ENCODE measurements at places on chromosomes 7 and 10.

DNA sequence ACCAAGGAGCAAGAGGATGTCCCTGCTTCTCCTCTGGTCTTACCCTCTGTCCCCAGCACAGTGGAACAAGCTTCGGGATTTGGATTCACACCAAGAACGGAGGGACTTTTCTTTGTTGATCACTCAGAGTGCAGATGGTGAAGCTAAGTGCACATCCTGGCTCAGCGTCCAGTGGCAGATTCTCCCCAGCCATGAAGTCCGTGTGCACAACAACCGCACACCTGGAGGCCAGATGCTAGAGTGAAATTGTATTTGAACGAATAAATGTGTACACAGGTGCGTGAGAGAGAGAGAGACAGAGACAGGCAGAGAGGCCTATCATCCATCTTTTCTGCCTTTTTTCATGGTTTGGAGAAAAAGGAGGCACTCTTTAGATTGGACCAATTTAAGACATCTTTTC lies 31.5 kb downstream of the ASB13 start:
- peaks cover 3% of the 10 kb centered on the region for H3K36me3 ChIP-seq
- DNase-seq: no peak
- H3K4me1 ChIP-seq: no peaks in the 10 kb centered on the region
- no peak overlapping the region for H3K4me3 ChIP-seq
- H3K27ac ChIP-seq: no peak overlapping the region
- H3K27me3 ChIP-seq: no peaks in the 10 kb centered on the region

DNA sequence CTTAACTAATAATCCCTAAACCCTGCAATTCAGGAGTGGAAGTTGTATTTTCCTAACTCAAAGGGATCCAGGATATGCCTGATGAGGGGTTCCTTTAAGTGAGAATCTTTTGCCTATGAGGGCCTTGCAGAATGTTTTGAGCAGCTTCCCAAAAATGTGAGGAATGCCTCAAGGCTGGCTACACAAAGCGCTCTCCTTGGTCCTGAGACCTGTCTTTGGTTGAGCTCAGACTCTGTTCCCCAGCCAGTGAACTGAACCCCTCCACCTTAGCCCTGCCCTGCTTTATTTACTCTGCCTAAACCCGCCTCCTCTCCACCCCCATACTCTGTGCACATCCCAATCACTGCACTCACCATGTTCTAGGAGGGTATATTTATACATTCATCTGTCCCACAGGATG lies 108.6 kb downstream of the NRCAM start:
- no peak overlapping the region for H3K4me3 ChIP-seq
- H3K36me3 ChIP-seq: no peaks in the 10 kb centered on the region
- H3K27me3 ChIP-seq: no peaks in the 10 kb centered on the region
- DNase-seq: no peak
- H3K27ac ChIP-seq: no peak overlapping the region

- no peaks in the 10 kb centered on the region for H3K27me3 ChIP-seq
- H3K4me3 ChIP-seq: no peak overlapping the region
- no peaks in the 10 kb centered on the region for H3K4me1 ChIP-seq
- DNase-seq: no peak
Observed at GRCh38 chr7:37047260-37047659, 323.0 kb upstream of the AOAH start.

DNA sequence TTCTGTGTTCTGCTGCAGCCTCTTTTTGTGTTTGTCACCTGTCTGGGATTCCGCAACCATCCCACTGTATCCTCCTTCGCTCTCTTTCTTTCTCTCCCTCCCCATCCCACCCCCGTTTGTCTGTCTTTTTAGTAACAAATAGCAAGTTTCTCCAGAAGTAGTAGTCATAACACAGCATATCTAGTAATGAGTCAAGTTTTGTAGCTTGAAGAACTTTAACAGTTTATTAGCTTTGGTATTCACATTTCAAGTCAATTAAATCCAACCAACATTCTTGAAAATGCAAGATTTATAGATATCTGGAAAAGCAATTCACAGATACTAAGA lies 154.1 kb upstream of the MTPN start:
- no peak overlapping the region for H3K27ac ChIP-seq
- no peaks in the 10 kb centered on the region for H3K4me1 ChIP-seq
- no peak overlapping the region for H3K4me3 ChIP-seq
- DNase-seq: no peak
- no peaks in the 10 kb centered on the region for H3K36me3 ChIP-seq
- no peaks in the 10 kb centered on the region for H3K27me3 ChIP-seq

- peaks cover 40% of the 10 kb centered on the region for H3K27me3 ChIP-seq
- peaks cover 22% of the 10 kb centered on the region for H3K4me1 ChIP-seq
- no peak overlapping the region for H3K27ac ChIP-seq
- H3K4me3 ChIP-seq: no peak overlapping the region
- no peak for DNase-seq
Observed at GRCh38 chr10:92697663-92698511, 8.1 kb downstream of the HHEX start.

GRCh38 chr7:150356265-150356897 lies 12.2 kb upstream of the REPIN1 start:
- H3K27me3 ChIP-seq: no peaks in the 10 kb centered on the region
- no peaks in the 10 kb centered on the region for H3K36me3 ChIP-seq
- H3K4me1 ChIP-seq: peaks cover 22% of the 10 kb centered on the region
- H3K4me3 ChIP-seq: no peak overlapping the region
- H3K27ac ChIP-seq: peak overlapping the region; percentile 71
- DNase-seq: no peak

DNA sequence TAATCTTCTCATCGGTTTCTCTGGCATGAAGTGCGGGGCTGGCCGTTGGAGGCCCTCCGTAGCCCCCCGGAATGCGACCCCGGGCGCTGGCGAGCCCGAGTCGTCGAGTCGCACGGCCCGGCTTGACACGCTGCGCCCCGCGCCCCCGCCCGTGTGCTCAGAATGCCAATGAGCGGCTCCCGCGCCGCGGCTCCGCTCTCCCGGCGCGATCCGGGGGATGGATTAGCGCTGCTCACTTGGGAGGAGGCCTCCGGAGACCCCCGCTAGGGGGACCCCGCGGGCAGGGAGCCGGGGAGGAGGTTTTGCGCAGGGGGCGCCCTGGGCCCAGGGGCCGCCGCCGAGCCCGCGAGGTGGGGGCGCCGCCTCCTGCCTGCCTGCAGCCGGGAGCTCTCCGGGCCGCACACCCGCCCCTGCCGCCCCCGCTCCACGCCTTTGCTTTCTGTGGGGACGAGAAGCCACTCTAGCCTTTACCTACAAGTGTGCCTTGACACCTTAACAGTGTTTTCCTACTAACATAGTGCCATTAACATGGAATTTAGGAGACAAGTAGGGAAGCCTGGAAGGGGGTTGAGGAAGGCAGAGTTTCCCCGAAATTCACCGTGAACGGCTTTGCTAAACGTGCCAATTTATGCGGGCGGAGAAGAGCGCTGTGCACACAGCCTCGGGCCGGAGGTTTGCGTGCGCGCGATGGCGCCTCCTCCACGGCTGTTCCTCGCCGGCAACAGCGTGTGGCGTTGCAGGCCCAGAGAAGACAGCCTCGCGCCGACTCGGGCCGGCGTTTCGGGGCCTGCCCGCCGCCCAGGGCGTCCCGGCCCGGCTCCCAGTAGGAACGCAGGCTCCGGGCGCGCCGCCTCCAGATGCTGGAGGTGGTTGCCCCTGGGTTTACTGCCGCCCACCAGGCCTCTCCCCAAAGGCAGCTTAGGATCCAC lies 7.1 kb downstream of the SHH start:
- peak; percentile 33 for DNase-seq
- peaks cover 38% of the 10 kb centered on the region for H3K4me1 ChIP-seq
- no peak overlapping the region for H3K27ac ChIP-seq
- H3K27me3 ChIP-seq: peaks cover 79% of the 10 kb centered on the region
- H3K4me3 ChIP-seq: peak overlapping the region; percentile 66
- no peaks in the 10 kb centered on the region for H3K36me3 ChIP-seq

GRCh38 chr10:113709221-113709838 lies 29.6 kb downstream of the CASP7 start:
- H3K4me1 ChIP-seq: peaks cover 5% of the 10 kb centered on the region
- no peak for DNase-seq
- no peaks in the 10 kb centered on the region for H3K36me3 ChIP-seq
- no peak overlapping the region for H3K27ac ChIP-seq
- no peak overlapping the region for H3K4me3 ChIP-seq

GRCh38 chr7:115145512-115145911 lies 223.6 kb downstream of the MDFIC start:
- H3K36me3 ChIP-seq: no peaks in the 10 kb centered on the region
- DNase-seq: no peak
- no peaks in the 10 kb centered on the region for H3K27me3 ChIP-seq
- H3K27ac ChIP-seq: no peak overlapping the region
- H3K4me1 ChIP-seq: no peaks in the 10 kb centered on the region

- H3K27me3 ChIP-seq: no peaks in the 10 kb centered on the region
- H3K36me3 ChIP-seq: no peaks in the 10 kb centered on the region
- H3K4me3 ChIP-seq: no peak overlapping the region
- DNase-seq: no peak
Observed at GRCh38 chr10:77147871-77148270, 489.7 kb downstream of the KCNMA1 start.

GRCh38 chr10:78627254-78627795 lies 441.4 kb upstream of the ZMIZ1 start:
- H3K27me3 ChIP-seq: peaks cover 6% of the 10 kb centered on the region
- no peak overlapping the region for H3K4me3 ChIP-seq
- DNase-seq: no peak
- H3K27ac ChIP-seq: no peak overlapping the region
- no peaks in the 10 kb centered on the region for H3K4me1 ChIP-seq

DNA sequence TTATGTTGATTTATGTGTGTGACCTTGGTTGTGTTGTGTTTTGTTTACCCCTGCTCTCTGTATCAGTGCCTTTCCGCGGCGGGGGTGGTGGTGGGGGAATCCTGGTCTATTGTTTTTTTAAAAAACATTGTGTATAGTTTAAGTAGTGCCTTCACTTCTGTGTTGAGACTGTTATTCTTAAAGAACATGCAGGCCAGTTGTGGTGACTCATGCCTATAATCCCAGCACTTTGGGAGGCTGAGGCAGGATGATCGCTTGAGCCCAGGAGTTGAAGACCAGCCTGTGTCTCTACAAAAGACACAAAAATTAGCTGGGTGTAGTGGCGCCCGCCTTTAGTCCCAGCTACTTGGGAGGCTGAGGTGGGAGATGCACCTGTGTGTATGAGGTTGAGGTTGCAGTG lies 429.0 kb upstream of the LRGUK start:
- no peaks in the 10 kb centered on the region for H3K36me3 ChIP-seq
- H3K27me3 ChIP-seq: no peaks in the 10 kb centered on the region
- DNase-seq: no peak
- no peak overlapping the region for H3K27ac ChIP-seq

- H3K27me3 ChIP-seq: no peaks in the 10 kb centered on the region
- H3K4me3 ChIP-seq: peak overlapping the region; percentile 85
- peaks cover 3% of the 10 kb centered on the region for H3K36me3 ChIP-seq
- DNase-seq: no peak
- H3K27ac ChIP-seq: peak overlapping the region; percentile 64
- peaks cover 28% of the 10 kb centered on the region for H3K4me1 ChIP-seq
Observed at GRCh38 chr7:149027611-149028345, 527 bp downstream of the PDIA4 start.

GRCh38 chr7:100566018-100566531 lies 7.6 kb downstream of the SAP25 start:
- H3K36me3 ChIP-seq: peaks cover 11% of the 10 kb centered on the region
- no peak overlapping the region for H3K4me3 ChIP-seq

GRCh38 chr10:45257600-45257999 lies 57.8 kb downstream of the OR13A1 start:
- no peaks in the 10 kb centered on the region for H3K27me3 ChIP-seq
- no peaks in the 10 kb centered on the region for H3K36me3 ChIP-seq
- no peak for DNase-seq

Measured in T-cell (primary cell).